Left ventricle myocardium inferior (tissue), 1 donor: ENCODE measurements at places on chromosomes 13 and 19.

DNA sequence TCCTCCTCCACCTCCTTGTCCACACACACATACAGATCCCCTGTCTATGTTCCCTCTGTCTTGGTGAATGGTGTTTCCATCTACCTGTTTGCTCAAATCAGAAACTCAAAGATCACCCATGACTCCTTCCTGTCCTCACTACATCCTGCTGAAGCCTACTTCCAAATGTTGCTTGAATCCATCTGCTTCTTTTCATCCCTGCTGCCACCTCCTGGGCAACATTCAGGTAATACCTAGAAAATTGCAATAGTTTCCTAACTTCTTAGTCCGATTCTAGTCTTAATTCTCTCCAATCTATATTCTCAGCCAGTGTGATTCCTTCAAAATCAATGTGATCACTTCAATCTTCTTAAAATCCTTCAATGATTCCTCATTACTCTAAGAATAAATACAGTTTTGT, 155.5 kb upstream of the STARD13 start:
- no peak for DNase-seq

DNA sequence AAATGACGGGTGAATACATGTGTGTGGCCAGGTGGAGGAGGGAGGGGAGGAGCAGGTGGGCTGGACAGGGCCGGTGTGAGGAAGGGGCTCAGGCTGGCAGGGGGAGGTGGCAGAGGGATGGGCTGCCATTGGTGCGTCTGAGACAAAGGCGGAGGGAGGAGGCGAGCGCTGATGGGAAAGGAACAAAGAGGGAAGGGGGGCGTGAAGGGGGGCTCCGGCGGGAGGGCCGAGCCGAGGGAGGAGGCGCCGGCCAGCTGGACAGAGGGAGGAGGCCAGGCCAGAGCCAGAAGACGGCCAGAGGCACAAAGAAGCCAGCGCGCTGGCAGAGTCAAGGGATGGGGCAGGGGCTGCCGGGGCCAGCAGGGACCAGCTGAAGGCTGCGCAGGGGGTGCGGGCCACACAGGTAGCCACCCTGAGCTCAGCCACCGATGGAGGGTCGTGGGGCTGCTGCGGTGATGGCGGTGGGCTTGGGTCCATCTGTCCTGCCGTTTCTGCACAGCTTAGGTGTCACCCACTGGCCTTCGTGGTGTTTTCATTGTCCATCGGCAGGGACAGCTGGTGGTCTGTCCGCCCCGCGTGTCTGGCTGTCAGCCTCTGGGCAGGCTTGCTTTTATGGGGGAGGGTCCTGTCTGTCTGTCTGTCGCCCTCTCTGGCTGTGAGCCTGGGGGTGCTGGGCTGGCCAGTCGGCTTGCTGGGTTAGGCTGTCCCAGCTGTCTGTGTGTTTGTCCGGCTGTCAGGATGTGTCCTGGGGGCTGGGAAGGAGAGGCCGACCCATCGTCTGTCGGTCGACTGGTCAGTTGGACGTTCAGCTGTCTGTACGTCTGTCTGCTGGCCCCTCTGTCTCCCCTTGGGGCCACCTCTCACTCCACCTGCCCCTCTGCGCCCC, 2.2 kb downstream of the APC2 start:
- no peak for DNase-seq

DNA sequence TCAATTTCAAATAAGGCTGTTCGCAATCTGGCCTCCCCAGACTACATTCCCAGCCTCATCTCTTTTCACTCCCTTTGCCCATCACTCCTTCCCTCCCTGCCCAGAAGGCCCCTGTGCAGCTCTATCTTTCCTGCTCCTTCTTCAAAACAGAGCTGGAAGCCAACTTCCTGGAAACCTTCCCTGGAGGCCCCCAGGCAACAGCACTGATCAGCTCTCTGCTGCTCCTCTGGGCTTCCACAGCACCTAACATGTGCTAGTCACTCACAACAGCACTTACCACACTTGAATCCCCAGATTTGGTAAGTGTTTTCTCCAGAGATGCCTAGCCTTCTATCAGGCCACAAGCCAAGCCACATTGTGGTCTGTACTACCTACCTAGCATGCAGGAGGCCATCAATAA, 9.5 kb downstream of the SMAD9 start:
- DNase-seq = no peak

DNA sequence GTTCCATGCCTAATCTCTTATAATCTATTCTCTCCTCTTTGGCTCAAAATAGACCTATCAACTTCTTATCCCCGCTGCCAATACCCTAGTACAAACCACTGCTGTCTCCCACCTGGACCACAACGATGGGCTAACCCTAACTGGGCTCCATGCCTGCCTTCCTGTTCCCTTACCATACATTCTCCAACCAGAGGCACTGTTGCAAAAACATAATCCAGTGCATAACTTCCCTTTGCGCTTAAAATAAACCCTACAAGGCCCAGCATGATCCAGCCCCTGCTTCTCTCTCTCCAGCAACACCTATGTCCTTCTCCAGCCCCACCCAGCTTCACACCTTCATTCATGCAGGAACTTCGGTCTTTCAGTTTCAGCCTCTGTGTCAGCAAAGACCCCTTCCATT, 27.4 kb upstream of the CEBPA start:
- no peak for DNase-seq

- no peak for DNase-seq
These were observed 354.0 kb downstream of the UQCRFS1 start for GRCh38 chr19:28858933-28859332.
